ENCODE measurements at places on chromosomes 2 and 18. TPM values are rescaled to one million over a fixed set of nuclear protein-coding genes. Genes with fewer than 3 reads are reported as not detected.

Gene RBM44
- total RNA-seq = 0.65 TPM

Gene GRB14
- total RNA-seq = 6.9 TPM

Gene PLEK
- total RNA-seq = under 0.01 TPM

Gene RAD51AP2
- not detected for total RNA-seq

Gene TFPI
- 72.5 TPM for total RNA-seq

Gene GAL3ST2
- 0.25 TPM for total RNA-seq

Gene RBM43
- total RNA-seq = 11.9 TPM

Gene REG3G
- not detected for total RNA-seq

Gene CSRNP3
- total RNA-seq = 3.4 TPM

Gene TCF7L1
- 3.5 TPM for total RNA-seq

Gene ABCB11
- total RNA-seq = not detected

Gene ST3GAL5
- 19.4 TPM for total RNA-seq

Gene OTOF
- total RNA-seq = not detected

Gene SDC1
- total RNA-seq = 4.6 TPM

Gene PLGLB1
- 1.5 TPM for total RNA-seq

Gene THOC1
- 55.4 TPM for total RNA-seq

Gene PRKAG3
- 0.41 TPM for total RNA-seq

Gene CFC1
- total RNA-seq = not detected

Gene GLS
- 116 TPM for total RNA-seq

Gene NOTO
- total RNA-seq = not detected

Gene ASPRV1
- not detected for total RNA-seq

Gene POU3F3
- not detected for total RNA-seq

Gene ALS2
- 27.4 TPM for total RNA-seq

Gene NYAP2
- total RNA-seq = not detected

Gene TYMS
- 1.1 TPM for total RNA-seq

Gene SLC5A7
- not detected for total RNA-seq

Gene RAMP1
- 3.1 TPM for total RNA-seq

Gene EN1
- total RNA-seq = 0.63 TPM

Gene PREB
- total RNA-seq = 46.0 TPM

Gene ALLC
- total RNA-seq = not detected

Gene LAMA3
- 15.7 TPM for total RNA-seq

Gene ALPP
- not detected for total RNA-seq

Gene CYS1
- total RNA-seq = 7.0 TPM

Gene WIPF1
- total RNA-seq = 20.5 TPM

Gene CD8B2
- not detected for total RNA-seq

Gene EMX1
- not detected for total RNA-seq

Gene GCC2
- total RNA-seq = 50.0 TPM

Gene STRADB
- total RNA-seq = 57.6 TPM

Gene ZNF532
- total RNA-seq = 42.6 TPM

Gene CIAO1
- 71.8 TPM for total RNA-seq

Gene CDKL4
- 0.90 TPM for total RNA-seq

Gene MYO5B
- 0.16 TPM for total RNA-seq

Gene DNER
- not detected for total RNA-seq

Gene SERPINB11
- not detected for total RNA-seq

Gene ITGAV
- total RNA-seq = 174 TPM

Gene ACMSD
- total RNA-seq = not detected

Gene RSAD2
- total RNA-seq = 0.63 TPM

Gene BCL11A
- total RNA-seq = 0.09 TPM

Gene ST6GAL2
- total RNA-seq = 0.09 TPM

Gene METAP1D
- 4.0 TPM for total RNA-seq
